SJSA1 (cell line): ENCODE measurements at places on chromosomes 12 and 14. TPM values are rescaled to one million over a fixed set of nuclear protein-coding genes. Genes with fewer than 3 reads are reported as not detected.

DNA sequence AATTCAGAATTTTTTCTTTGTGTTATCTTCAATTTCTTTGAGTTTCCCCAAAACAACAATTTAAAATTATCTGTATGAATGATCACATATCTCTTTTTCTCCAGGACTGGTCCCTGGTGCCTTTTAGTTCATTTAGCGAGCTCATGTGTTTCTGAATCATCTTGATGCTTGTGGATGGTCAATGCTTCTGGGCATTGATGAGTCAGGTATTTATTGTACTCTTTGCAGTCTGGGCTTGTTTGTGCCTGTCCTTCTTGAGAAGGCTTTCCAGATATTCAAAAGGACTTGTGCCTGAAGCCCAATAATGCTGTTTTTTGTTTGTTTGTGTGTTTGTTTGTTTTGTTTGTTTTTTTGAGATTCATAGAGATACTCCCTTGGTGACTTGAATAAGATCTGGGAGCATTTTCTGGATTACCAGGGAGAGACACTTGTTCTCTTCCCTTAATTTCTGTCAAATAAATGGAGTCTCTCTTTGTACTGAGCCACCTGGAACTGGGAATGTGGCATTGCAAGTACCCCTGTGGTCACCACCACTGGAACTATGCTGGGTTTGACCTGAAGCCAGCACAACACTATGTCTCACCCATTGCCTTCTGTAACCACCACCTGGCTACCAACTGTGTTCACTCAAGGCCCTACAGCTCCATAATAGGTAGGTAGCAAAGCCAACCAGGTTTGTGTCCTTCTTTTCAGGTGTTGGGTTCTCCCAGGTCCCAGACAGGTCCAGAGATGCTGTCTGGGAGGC lies 56.3 kb downstream of the SLC6A15 start:
- H3K27ac ChIP-seq, result no peak overlapping the region
- H3K4me3 ChIP-seq, result no peak overlapping the region
- H3K27me3 ChIP-seq, result no peaks in the 10 kb centered on the region
- H3K4me1 ChIP-seq, result no peaks in the 10 kb centered on the region

- no peaks in the 10 kb centered on the region for H3K36me3 ChIP-seq
- DNase-seq, result no peak
- no peaks in the 10 kb centered on the region for H3K27me3 ChIP-seq
- H3K27ac ChIP-seq, result no peak overlapping the region
Observed at GRCh38 chr14:102568115-102568614, 24.3 kb upstream of the RCOR1 start.

Gene HOXC5
- not detected in 2 replicates for total RNA-seq

Gene HPD
- 0.11 TPM in 1 of 2 replicates, not detected in the other for total RNA-seq

DNA sequence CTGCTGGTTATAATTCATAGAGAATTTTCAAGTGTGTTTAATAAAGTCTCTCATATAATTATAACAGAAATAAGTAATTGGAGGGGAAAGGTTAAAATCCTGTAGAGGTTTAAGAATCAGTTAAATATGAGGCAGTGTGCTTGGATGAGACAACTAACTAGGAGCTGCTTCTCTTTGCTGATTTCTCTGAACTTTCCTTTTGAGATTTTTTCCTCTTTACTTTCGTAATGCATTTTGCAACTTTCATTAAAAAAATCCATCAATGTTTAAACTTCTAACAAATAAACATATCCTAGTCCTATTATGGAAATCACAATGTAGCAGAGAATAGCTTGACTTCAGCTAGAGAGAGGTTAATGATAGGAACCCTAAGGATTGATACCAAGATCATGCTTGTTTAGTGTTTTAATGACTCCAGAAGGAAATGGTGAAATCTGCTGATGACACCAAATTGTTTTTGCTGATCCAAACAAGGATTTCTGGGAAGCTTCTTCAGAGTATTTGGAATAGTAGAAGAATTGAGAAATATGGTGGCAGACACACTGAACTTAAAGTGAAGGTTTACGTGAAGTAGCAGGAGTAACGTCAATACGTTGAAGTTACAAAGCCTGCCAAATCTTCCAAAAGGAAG lies 122.6 kb downstream of the RAD51B start:
- no peaks in the 10 kb centered on the region for H3K36me3 ChIP-seq
- no peak for DNase-seq
- H3K4me3 ChIP-seq, result no peak overlapping the region
- peaks cover 32% of the 10 kb centered on the region for H3K4me1 ChIP-seq
- H3K27me3 ChIP-seq, result no peaks in the 10 kb centered on the region

DNA sequence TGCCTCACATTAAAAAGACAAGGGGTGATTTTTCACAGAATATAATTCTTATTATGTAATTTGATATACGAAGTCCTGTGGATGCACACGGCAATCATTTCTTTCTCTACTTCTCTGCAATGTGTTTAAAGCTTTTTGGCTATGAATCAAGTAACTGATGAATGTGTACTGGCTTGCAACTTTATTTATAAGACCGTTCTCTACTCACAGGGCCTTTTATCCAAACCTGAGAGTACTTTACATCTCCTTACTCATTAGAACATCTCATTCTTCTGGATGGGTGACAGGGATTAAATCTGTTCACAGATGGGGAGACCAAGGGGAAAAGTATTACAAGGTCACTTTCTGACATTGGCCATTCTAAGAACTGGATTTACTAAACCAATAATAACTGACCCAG lies 215.8 kb upstream of the DIO2 start:
- H3K4me3 ChIP-seq, result no peak overlapping the region
- H3K27ac ChIP-seq, result peak overlapping the region; percentile 71; the same call in 1 of the 2 replicates
- H3K4me1 ChIP-seq, result peaks cover 22% of the 10 kb centered on the region
- H3K27me3 ChIP-seq, result no peaks in the 10 kb centered on the region

DNA sequence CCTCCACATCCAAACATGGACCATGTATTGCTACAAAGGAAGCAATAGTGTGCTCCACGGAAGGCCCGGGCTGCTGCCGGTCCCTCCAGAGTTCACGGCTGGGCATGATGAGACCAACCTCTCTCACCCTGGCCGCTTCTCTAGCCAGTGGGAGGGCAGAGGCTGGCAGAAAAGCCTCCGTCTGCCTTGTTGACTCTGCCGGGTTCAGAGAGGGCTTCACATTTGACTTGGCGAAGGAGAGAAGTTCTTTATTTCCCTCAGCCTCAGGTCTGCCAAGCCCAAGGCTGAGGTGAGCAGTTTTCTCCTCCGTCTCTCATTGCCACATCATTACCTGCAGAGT lies 230.0 kb downstream of the ZFP36L1 start:
- H3K4me3 ChIP-seq, result no peak overlapping the region
- H3K27ac ChIP-seq, result no peak overlapping the region
- no peaks in the 10 kb centered on the region for H3K4me1 ChIP-seq
- no peaks in the 10 kb centered on the region for H3K36me3 ChIP-seq
- no peak for DNase-seq
